ENCODE measurements at places on chromosomes 2 and 18.

GRCh38 chr2:32264422-32265105 lies at the start of gene NLRC4:
Gene NLRC4, minus strand, starts transcription at chr2:32264886. Its CDS starts 8,111 bp downstream, at chr2:32256775.
- DNase-seq = no peak

DNA sequence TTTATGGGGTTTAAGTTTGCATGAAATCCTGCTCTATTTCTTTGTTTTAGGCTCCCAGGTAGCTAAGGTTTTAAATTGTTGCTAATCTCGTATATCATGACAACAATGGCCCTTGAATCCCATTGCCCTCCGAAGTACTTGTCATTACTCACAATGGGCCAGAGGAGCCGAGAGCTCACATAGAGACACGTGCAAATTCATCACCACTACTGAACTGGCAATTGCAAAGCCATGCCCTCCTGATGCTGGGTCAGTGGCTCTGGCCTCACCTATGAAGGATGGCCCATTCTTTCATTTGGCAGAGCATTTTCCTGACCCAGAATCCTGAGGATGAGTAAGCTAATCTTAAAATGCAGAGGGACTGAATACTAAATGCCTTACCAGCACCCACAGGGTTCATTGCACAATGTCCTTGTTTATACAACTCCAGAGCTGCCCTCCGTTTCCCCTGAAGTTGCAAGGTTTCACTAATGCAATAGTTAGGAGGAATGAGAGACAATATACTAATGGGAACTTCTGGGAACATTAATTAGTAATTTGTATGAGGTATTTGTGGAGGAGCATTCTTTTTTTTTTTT lies 71.6 kb upstream of the GAREM1 start:
- DNase-seq = no peak

DNA sequence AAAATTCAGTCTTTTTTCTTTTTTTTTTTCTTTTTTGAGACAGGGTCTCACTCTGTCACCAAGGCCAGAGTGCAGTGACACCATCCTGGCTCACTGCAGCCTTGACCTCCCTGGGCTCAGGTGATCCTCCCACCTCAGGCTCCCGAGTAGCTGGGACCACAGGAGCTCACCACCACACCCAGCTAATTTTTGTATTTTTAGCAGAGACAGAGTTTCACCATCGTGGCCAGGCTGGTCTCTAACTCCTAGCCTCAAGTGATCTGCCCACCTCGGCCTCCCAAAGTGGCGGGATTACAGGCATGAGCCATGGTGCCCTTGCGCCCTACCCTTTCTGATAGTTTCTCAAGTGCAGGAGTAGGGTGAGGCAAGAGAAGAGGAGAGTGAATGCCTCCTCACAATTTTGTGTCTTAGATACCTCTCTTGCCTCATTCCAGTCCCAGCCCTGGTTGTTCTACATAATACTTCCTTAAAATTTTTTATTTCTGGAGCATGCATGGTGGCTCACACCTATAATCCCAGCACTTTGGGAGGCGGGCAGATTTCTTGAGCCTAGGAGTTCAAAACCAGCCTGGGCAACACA lies 68.2 kb upstream of the CAB39 start:
- no peak for DNase-seq

DNA sequence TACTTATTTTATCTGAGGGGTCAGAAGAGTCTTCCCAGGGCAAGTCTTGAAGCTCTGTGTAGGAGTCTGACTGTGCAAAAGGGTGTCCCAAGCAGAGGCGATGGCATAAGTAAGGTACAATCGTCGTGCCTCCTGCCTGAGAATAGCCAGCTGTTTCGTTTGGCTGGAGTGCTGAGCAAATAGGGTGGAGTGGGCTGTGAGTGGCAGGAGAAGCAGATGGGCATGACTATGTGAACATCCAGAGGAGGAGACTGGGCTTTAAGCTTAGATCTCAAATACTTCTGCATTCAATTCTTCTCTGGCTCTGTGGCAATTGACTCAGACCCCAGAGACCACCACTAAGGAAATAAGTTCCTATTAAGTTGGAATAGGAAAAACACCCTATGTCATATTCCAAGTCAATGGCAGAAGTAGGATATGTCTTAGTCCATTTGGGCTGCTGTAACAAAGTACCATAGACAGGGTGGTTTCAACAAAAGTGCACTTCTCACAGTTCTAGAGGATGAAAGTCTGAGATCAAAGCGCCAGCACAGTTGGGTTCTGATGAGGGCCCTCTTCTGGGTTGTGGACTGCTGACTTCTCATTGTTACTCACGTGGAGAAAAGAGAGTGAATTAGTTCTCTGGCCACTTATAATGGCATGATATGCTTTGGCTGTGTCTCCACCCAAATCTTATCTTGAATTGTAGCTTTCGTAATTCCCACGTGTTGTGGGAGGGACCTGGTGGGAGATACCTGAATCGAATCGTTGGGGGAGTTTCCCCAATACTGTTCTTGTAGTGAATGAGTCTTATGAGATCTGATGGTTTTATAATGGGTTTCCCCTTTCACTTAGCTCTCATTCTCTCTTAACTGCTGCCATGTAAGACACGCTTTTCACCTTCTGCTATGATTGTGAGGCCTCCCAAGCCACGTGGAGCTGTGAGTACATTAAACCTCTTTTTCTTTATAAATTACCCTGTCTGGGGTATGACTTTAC lies 120.2 kb downstream of the LPIN1 start:
- no peak for DNase-seq

- no peak for DNase-seq
Measured at GRCh38 chr18:32698153-32698552, 74.7 kb downstream of the KLHL14 start.

Data from stimulated activated CD4-positive, alpha-beta T cell treated with anti-CD3 and anti-CD28 coated beads, Interleukin-1b, Interleukin-23, amount 100 ng/mL, for 1 hour (primary cell).